ENCODE measurements at places on chromosomes 13 and 19.
A peak's percentile ranks its signal among the peaks of the same experiment; 100 is the strongest.

GRCh38 chr13:108572782-108573211 lies 56.6 kb upstream of the MYO16 start:
- no peak for DNase-seq

DNA sequence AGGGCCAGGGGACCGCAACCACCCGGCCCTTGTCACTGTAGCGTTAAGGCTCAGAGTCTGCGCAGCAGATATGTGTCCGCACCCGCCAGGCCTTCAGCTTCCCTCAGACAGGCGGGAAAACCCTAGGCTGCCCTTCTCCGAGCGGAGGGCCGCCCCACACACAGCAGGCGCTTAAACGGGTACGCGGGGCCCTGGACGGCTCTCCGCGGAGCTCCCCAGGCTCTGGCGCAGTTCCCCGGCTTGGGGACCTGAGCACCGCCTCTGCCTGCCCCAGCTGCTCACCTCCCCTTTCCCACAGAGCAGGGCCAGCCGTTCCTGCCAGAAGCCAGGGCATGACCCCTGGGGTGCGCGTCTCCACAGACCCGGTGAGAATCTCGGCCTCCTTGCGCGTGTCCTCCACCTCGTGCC lies 593 bp downstream of the ZNF135 start:
- no peak for DNase-seq

DNA sequence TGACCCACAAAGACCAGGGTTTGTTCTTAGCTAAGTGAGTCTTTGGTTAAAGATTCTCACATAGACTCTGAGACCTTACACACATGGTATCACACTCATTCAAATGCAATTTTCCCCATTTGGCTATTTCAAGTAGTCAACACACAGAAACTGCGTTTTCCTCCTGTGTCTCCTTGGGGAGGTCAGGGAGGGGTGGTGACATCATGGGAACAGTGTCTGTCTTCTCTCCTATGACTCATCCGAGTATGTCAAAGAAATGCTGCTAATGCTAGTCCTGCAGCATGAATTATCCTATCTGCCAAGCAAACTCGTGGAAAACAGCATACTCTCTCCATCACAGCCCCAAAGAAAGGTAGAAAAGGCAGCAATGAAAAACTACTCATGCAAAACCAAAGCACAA lies 100.2 kb downstream of the ENOX1 start:
- DNase-seq, result no peak

- DNase-seq, result no peak
Measured at GRCh38 chr13:113598481-113598880, 13.9 kb downstream of the TFDP1 start.

DNA sequence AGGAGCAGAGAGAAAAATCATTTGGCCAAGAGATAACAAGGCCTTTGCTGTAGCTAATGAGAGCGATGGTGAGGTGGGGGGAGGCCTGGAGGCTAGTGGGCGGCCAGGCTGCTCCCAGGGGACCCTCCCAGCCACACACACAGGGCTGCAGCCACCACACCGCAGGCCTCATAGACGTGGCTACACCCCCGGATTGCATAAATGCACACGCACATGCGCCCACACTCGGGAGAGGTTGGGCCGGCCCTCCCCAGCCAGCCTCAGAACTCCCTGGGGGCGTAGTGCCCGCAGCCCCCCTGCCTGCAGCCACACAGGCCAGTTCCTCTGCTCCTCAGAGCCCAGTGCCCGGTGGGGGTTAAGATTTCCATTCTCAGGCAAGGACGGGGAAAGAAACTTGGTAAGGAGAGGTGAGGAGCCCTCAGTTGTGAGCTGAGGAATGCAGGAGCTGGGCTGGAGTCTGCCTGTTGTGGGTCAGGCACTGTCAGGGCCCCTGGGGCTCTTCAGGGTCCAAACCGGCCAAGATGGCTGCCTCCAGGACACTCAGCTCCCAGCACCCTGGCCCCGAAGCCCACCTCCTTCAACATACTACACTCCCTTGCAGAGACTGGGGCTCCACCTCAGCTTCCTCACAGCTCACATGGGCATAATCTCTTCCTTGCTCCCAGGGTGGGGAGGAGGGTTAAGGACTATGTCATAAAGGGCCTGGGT lies 8.0 kb downstream of the PTH2 start:
- no peak for DNase-seq

DNA sequence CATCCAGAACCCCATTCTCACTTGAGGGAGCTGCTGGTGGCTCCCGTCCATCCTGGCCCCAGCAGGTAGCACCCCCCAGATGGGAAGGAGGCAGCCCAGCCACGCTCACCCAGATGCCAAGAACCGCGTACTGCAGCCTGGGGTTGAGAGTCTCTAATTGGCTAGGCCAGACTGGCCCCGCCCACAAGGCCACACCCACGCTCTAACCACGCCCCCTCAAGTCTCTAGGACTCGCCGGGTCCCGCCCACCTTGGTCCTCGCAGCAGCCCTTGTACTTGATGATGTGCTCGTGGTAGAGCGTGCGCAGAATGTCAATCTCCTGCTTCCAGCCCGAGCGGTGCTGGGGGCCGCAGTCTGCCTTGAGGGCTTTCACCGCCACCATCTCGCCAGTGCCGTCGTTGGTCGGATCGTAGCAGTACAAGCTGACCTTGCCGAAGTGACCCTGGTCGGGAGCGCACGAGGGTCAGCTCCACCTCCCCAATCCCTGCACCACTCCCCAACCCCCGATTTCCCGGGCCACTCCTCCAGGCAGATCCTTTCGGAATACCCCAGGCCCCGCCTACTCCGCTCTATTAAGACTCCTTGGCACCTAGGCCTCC lies 14.5 kb upstream of the ICAM3 start:
- DNase-seq, result peak; percentile 60

DNA sequence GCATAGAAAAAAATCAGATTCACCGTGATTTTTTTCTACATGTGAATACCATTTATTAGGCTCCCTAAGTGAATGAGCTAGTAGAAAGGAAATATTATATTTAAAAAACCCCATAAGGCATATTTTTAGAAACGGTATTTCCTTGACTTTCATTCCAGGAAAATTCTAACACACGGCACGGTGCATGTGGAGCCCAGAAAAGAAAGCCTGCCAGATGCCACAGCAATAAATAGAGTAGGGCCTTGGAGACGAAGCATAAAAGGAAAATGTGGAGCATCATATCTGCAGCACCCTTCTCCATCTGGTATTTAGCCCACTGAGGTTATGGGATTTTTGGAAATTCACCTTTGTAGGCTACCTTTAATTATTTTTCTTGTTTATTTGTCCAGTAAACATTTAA lies 314.4 kb downstream of the ENOX1 start:
- DNase-seq, result no peak

DNA sequence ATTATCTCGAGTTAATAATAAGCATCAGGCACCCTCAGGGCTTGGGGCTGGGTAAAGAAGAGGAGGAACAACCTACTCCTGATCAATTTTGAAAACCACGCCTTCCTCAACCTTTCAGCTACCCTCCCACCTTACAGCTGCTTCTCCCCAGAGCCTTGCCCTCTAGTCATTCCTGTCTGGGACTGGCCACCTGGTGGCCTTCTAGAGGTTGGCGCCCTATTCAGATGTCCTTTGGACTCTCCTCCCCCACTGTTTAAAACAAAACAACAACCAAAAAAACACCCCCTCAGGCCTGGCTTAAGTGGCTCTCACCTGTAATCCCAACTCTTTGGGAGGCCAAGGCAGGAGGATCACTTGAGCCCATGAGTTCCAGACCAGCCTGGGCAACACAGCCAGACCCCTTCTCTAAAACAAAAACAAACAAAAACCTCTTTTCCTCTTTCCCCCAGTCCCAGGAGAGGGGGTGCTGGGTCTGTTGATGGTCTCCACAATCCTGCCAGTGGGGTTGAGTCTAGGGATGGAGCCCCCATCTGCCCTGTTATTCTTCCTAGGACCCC lies 62.3 kb downstream of the CCDC70 start:
- DNase-seq, result no peak

DNA sequence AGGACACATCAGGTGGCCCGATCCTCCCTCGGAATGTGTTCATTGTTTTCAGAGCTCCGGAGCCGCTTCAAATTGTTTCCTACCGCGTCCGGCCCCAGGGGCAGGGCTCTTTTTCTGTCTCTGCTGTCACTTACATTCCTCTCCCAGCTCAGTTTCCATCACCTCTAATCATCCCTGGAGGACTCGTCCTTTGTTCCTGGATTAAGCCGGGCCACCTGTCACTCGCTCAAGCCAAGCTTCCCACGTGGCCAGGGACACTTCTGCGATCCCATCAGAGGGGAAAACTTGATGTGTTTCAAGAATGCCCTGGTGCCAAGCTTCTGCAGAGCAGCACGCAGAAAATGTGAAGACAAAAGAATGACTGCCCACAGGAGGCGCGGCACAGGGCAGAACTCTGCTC lies 13.5 kb downstream of the IL17D start:
- DNase-seq, result no peak

DNA sequence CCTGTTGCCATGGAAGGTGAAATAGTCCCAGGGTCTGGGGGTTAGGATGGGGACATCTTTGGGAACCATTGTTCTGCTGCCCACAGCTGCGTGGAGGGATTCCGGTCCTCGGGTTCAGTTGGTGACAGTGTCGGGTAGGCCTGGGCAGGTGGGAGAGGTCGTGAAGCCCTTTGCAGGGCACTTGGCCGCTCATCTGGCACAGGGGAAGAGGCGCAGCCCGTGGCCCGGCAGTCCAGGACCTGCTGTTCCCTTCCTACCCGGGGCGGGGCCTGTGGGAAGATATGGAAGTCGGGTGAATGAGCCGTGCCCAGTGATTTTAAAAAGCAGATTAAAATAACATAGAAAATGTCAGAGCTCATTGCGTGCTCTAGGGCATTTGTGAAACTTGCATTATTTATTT lies 44.8 kb downstream of the KDM4B start:
- no peak for DNase-seq

GRCh38 chr13:37379841-37380240 lies 218.7 kb downstream of the POSTN start:
- no peak for DNase-seq

DNA sequence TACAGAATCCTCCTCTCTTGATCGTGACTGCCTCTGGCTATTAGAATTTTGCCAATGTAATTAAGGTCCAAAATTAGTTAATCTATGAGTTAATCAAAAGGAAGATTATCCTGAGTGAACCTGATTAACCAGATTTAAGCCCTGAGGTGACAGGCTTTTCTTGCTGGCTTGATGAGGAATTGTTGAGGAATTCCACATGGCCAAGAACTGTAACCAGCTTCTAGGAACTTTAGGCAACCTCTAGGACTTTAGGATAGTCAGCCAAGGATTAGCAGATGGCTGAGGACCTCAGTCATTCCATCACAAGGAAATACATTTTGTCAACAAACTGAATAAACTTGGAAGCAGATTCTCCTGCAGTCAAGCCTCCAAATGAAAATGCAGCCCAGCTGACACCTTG lies 84.8 kb downstream of the STOML3 start:
- DNase-seq, result no peak

- DNase-seq, result peak; percentile 55
Measured at GRCh38 chr19:13463296-13463695, 43.0 kb downstream of the CACNA1A start.

- DNase-seq, result no peak
Measured at GRCh38 chr19:5952193-5953029, 25.5 kb downstream of the RANBP3 start.

DNA sequence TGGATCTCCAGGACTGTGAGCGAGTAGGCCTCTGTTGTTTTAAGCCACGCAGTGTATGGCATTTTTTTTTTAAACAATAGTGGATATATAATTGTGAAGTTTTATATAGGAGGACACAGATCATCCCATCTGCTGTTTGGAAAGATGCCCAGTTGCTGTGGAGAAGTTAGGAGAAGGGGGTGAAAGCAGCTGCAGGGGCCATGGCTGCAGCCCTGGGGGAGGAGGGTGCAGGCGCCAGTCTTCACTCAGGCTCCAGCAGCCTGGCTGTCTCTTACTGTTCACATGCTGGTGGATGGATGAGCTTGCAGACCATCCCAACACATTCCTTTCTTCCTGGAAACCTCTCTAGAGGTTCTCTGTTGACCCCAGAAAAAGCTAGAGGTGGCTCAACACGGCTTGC lies 242.3 kb downstream of the TEX29 start:
- DNase-seq, result no peak

DNA sequence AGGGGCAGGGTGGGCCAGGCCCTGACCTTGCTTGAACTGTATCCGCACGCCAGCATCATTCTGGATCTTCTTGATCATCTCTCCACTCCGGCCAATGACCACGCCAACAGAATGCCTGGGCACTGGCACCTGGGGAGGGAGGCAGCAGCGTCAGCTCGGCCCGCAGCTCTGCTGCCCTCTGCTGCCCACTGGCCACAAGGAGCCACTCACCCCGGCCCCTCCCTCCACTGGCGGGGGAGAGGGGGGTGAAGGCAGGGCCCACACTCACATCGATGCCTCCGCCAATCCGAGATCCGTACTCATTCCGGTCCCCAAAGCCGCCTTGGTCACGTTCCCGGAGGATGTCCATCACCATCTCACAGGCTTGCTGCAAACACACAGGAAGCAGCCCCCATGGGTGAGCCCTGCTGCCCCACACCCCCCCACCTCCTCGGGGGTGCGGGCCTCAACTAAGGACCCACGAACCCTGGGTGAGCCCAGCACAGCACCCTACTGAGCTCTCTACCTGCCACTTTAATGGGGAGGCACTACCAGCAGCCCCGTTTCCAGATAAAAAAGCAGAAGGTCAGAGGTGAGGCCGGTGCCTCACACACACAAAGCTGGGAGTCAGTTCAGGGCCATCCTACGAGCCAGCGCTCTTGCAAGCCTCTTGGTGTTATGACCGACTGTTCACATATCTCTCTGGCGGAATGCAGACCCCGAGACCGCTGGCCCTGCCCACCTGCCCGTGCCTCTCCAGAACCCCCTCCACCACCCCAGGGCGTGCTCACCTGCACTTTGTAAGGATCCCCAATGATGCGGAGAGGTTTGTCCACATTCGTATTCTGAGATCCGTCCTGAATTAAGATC lies 6.7 kb downstream of the KHSRP start:
- no peak for DNase-seq

- no peak for DNase-seq
Measured at GRCh38 chr13:110538632-110539031, 22.9 kb downstream of the RAB20 start.

DNA sequence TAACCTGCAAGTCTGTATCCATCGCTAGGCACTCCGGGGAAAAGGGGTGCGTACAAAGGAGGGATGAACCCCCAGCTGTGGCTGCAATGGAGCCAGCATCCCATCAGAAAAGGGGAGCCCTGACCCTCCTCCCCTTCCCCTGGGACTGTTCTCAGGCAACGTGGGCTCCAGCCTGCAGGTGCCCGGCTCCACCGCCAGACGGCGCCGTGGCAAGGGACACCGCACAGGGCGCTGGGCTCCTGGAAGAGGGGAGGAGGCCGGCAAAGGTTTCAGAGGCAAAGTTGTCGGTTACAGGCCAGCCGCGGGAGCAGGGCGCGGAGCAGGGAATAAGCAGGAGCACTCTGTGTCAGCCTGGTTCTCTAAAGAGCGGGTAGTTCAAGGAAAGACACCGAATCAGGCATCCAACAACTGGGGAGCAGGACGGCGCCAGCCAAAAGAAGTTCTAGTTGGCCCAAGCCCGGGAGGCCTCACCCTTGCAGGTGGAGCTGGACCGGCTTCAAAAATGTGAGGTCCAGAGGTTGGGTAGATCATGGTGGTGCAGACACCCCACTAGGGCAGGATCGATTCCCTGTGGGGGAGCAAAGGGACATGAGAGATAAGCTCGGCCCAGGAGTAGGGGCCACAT lies 53.0 kb upstream of the ATP12A start:
- DNase-seq, result peak; percentile 66

GRCh38 chr19:49593233-49594113 lies 2.5 kb downstream of the PRR12 start:
- DNase-seq, result peak; percentile 86

GRCh38 chr19:15021286-15022007 lies 27.8 kb upstream of the CASP14 start:
- no peak for DNase-seq
